Upper lobe of left lung (tissue), 6 donors: ENCODE measurements at places on chromosomes 1 and 21. TPM values are rescaled to one million over a fixed set of nuclear protein-coding genes. Genes with fewer than 3 reads are reported as not detected.

- no peak for DNase-seq
- H3K36me3 ChIP-seq: no peaks in the 10 kb centered on the region
- no peaks in the 10 kb centered on the region for H3K4me1 ChIP-seq
- no peak overlapping the region for H3K4me3 ChIP-seq
Measured at GRCh38 chr1:115429241-115429640, 91.2 kb upstream of the NGF start.

The CXADR gene
- 23.2 TPM for total RNA-seq

DNA sequence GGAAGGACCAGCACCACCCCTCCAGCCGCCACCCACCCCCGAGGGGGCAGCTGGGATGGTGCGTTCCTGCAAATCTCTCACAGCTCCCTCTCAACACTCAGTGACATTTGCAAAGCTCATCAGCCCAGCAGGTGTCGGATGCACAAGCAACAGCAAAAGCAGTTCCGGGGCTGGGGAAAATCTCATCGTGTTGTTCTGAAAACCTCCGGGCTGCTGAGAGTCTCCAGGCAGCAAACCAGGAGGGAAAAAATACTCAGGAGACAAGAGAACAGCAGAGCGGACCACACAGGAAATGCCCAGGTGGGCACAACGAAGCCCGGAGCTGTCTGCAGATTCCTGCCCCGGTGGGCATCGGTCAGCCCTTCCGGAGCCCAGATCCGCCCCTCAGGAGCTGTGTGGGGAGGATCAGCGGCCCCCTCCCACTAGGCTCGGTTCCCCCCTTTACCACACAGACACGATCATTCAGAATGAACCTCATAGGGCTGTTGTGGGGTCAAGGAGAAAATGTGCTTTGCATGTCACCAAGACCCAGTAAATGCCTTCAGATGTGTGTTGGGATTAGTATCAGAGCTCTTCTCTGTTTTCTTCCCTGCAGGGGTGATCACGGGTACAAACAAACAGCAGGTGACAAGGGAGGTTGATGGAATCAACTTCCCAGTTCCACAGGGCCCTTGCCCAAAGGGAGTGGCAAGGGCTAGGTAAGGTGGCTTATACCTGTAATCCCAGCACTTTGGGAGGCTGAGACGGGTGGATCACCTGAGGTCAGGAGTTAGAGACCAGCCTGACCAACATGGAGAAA is 127.0 kb upstream of the TIAM1 start:
- H3K27me3 ChIP-seq: no peaks in the 10 kb centered on the region
- H3K36me3 ChIP-seq: no peaks in the 10 kb centered on the region
- H3K27ac ChIP-seq: no peak overlapping the region
- peak; percentile 45 for DNase-seq

The DEPDC1 gene
- total RNA-seq: not detected

DNA sequence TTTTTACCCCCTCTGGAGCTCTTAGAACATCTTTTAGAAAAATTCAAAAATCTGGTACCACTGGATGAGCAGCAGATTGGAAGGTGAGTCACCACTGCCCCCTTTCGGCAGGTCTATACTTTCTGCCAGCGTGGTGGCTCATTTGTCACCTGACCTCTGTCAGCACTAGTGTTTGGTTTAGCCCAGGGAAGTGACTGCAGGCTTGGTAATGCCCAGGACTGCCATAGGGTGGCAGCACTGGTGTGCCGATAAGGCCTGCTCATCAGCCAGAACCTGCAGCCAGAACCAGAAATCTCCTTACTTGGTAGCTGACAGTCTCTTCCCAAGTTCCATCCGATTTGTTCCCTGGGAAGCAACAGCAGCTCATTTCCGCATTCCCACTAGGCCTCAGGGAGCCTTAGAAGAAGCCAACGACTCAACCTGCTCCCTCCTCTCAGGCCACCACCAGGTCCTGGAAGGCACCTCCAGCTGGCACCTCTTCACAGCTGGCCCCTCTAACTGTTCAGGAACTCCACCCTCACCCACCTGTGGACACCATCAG is 6.8 kb downstream of the SMIM12 start:
- H3K27me3 ChIP-seq: no peaks in the 10 kb centered on the region
- peaks cover 27% of the 10 kb centered on the region for H3K36me3 ChIP-seq
- H3K4me3 ChIP-seq: no peak overlapping the region
- H3K27ac ChIP-seq: peak overlapping the region; percentile 62
- DNase-seq: no peak

The ZNF648 gene
- not detected for total RNA-seq

The SSX2IP gene
- 2.1 TPM for total RNA-seq

The ST6GALNAC5 gene
- total RNA-seq: 31.0 TPM

DNA sequence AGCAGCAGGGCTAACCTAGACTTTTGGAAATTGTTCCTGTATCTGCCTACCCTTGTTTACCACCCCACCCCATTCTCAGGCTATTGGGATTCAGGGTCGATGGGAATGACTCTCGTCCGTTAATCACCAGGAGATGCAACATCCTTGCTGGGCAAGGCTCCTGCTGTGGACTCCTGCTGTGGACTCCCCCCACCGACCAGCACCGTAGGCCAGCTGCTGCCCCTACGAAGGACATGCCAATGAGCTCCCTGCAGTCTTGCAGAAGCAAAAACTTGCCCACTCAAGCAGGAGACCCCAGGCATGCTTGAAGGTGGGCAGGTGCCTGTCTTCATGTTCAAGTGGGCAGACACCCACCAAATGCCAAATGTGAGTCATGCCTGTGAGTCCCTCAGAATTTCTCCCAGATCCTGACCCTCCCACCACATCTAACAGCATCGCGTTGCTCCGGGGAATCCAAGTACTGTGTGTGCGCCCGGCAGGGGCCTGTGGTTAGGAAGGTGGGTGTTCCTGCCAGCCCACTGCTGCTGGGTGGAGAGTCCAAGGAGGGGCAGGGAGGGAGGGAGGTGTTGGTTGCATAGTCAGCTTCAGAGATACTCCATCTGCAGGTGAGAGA is 41.7 kb upstream of the SOX13 start:
- no peak overlapping the region for H3K4me3 ChIP-seq
- H3K27ac ChIP-seq: no peak overlapping the region
- DNase-seq: no peak
- H3K4me1 ChIP-seq: no peaks in the 10 kb centered on the region
- H3K27me3 ChIP-seq: no peaks in the 10 kb centered on the region

- no peaks in the 10 kb centered on the region for H3K4me1 ChIP-seq
- no peak overlapping the region for H3K4me3 ChIP-seq
- H3K36me3 ChIP-seq: no peaks in the 10 kb centered on the region
- H3K27ac ChIP-seq: no peak overlapping the region
- no peaks in the 10 kb centered on the region for H3K27me3 ChIP-seq
Measured at GRCh38 chr1:229101011-229101871, 169.7 kb upstream of the RAB4A start.

GRCh38 chr21:38249696-38250278 is 7.0 kb upstream of the KCNJ15 start:
- no peaks in the 10 kb centered on the region for H3K36me3 ChIP-seq
- no peak overlapping the region for H3K27ac ChIP-seq
- H3K27me3 ChIP-seq: no peaks in the 10 kb centered on the region
- no peak overlapping the region for H3K4me3 ChIP-seq

DNA sequence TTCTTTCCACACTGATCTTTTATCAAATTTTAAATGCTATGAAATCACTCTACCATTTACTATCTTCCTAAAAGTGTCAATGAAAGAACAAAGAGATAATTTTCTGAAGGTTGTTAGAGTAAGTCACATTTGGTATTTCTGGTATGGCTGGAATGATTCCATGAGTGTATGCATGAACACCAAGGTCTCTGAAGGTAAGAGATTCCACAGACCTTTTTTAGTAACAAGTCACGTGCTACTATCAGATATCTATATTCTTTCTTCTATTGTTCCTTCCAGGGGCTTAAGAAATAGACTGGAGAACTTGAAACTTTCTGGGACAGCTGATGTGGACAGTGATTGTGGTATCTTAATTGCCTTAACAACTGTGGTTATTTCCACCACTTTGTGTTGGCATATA is 265.0 kb downstream of the SDCCAG8 start:
- H3K4me1 ChIP-seq: no peaks in the 10 kb centered on the region
- no peaks in the 10 kb centered on the region for H3K36me3 ChIP-seq
- no peak for DNase-seq

DNA sequence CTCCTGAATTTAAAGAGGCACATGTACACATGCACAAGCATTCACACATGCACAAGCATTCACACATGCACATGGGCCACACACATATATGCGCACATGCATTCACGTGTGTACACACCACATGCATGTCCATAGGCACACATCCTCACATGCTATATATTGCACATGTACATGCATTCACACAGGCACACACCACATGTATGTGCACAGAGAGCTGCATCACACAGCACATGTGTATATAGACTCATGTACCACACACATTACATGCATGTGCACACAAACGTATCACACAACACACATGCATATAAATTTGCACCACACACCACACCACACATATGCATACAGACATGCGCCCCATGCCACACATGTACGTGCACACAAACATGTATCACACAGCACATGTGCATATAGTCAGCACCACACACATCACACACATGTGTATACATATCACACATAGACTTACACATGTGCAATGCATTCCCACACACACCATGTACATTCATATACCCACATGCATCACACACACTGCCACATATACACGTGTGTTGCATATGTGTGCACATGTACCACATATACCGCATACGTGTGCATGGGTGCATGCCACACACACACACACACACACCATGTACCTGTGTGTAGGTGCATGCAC is 54.6 kb upstream of the COL18A1 start:
- no peaks in the 10 kb centered on the region for H3K36me3 ChIP-seq
- no peaks in the 10 kb centered on the region for H3K4me1 ChIP-seq
- no peak overlapping the region for H3K27ac ChIP-seq
- H3K4me3 ChIP-seq: no peak overlapping the region
- no peak for DNase-seq
- H3K27me3 ChIP-seq: no peaks in the 10 kb centered on the region

The POU3F1 gene
- 1.0 TPM for total RNA-seq

The CAMK1G gene
- total RNA-seq: 0.30 TPM

GRCh38 chr1:235017719-235018118 is 110.9 kb downstream of the TOMM20 start:
- H3K4me3 ChIP-seq: no peak overlapping the region
- H3K36me3 ChIP-seq: no peaks in the 10 kb centered on the region

The VPS45 gene
- total RNA-seq: 47.2 TPM

The PTGER3 gene
- 1.4 TPM for total RNA-seq

The AMY1C gene
- 5.2 TPM for total RNA-seq

- H3K27ac ChIP-seq: no peak overlapping the region
- H3K4me3 ChIP-seq: no peak overlapping the region
- no peaks in the 10 kb centered on the region for H3K36me3 ChIP-seq
- peak; percentile 64 for DNase-seq
- H3K4me1 ChIP-seq: peaks cover 15% of the 10 kb centered on the region
Measured at GRCh38 chr1:66725885-66726665, 26.2 kb upstream of the DYNLT5 start.

DNA sequence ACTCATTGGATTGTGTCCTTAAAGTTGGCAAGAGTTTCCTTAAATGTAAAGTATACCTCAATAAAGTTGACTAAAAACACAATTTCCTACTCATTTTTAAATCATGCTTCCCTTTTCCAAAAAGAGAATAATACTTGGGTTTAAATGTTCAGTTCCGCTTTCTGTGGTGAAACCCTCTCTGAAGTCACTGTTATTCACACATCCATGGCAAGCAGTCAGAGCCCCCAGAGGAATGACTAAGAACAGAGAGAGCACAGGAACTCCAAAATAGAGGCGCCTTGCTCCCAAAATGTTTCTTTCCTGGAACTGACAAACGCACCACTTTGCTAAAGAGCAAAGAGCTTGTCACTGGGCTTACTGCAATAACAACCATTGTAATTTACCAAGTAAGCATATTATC is 142.5 kb downstream of the TIAM1 start:
- H3K27ac ChIP-seq: peak overlapping the region; percentile 18
- DNase-seq: no peak
- no peaks in the 10 kb centered on the region for H3K4me1 ChIP-seq
- H3K4me3 ChIP-seq: no peak overlapping the region
- H3K36me3 ChIP-seq: no peaks in the 10 kb centered on the region

DNA sequence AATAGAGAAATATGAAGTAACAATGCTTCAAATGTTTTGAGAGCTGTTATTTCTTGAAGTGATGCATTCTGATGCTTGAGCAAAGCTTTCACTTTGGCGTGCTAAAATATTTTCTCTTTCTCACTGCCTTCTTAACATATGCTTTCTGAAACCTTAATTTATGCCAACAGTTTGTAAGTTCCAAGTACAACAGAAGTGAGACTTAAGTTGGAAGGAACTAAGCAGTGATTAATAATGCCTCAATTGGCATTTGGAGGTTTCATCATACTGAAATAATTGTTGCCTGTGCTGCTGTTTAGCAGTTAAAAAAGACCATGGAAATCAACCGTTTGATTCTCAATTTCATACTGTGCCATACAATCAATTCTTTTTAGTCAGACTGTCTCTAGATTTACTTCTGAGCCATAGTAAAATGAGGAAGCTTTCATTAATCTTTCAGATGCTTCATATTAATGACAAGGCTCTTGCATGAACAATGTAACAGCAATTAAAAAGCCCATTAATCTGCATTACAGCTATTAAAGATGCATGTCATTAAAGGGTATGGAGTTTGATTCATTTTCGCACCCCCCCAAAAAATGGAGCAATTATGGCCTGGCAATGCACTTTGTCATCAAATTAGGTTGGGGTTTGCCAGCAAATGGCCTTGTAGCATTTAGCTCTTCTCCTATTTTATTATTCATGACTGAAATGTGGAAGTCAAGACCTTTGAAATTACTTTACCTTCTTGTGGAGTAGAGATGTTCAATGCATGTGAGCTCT is 375.3 kb downstream of the USH2A start:
- no peaks in the 10 kb centered on the region for H3K27me3 ChIP-seq
- no peaks in the 10 kb centered on the region for H3K4me1 ChIP-seq
- no peak overlapping the region for H3K4me3 ChIP-seq
- DNase-seq: no peak
- H3K27ac ChIP-seq: no peak overlapping the region

- H3K4me1 ChIP-seq: peaks cover 37% of the 10 kb centered on the region
- peak overlapping the region; percentile 31 for H3K4me3 ChIP-seq
- no peak for DNase-seq
- H3K36me3 ChIP-seq: no peaks in the 10 kb centered on the region
- no peaks in the 10 kb centered on the region for H3K27me3 ChIP-seq
Measured at GRCh38 chr1:41891199-41891896, 27.4 kb downstream of the HIVEP3 start.

DNA sequence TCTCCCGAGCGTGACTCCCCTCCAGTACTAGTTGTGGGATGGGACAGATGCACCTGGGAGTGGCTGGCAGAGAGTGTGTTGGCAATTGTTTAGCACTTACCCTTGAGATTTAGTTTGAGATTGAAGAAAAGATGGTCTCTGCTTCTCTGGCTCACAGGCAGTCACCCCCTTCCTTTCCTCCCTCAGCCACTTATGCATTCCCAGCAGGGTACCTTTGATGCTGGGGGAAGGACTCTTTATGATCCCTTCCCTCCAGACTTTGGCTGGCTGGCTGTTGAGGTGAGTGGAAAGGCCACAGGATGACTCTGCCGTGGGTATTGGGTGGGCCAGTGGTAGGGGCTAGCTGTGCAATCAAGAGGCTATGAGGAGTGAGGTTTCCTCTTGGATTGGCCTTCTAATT is 236.8 kb downstream of the CAMTA1 start:
- H3K27me3 ChIP-seq: no peaks in the 10 kb centered on the region
- DNase-seq: no peak
- no peaks in the 10 kb centered on the region for H3K4me1 ChIP-seq
- H3K4me3 ChIP-seq: no peak overlapping the region
- no peaks in the 10 kb centered on the region for H3K36me3 ChIP-seq
- no peak overlapping the region for H3K27ac ChIP-seq
